ENCODE measurements at places on chromosomes 3 and 15.

DNA sequence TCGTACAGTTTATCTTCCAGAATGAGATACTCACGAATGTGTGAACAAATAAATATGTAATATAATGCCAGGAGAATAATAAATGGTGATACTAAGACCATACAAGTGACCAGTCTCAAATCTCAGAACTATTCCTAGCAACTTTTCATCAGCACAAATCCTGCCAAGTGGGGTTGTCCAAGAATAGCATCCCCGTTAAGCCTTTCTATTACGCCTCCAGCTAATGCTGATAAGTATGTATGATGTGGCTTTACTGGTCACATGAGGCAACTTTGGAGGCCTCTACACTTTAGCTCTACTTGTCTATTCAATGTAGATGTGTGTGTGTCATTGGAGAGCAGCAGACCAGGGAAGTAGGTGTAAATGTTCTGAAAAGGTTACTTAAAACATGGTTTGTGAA, 129.5 kb downstream of the KCNMB2 start:
- no peak for DNase-seq

- DNase-seq = no peak
Observed at GRCh38 chr15:85625856-85626255, 168.9 kb downstream of the KLHL25 start.

DNA sequence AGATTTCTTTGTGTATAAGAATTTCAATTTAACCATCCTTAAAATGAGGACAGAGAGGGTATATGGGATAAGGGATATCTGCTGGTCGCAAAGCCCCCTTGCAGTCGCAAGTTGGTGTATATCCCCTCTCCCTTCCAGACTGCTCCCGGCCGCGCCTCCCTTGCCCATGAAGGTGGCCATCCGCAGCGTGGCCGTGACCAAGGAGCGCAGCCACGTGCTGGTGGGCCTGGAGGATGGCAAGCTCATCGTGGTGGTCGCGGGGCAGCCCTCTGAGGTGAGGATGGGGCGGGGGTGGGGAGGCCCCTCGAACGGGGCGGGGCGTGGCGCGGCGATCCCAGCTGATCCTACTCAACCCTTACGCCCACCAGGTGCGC, 29.4 kb downstream of the NBEAL2 start:
- DNase-seq = no peak

GRCh38 chr3:64157150-64158035, 67.9 kb downstream of the PRICKLE2 start:
- no peak for DNase-seq

DNA sequence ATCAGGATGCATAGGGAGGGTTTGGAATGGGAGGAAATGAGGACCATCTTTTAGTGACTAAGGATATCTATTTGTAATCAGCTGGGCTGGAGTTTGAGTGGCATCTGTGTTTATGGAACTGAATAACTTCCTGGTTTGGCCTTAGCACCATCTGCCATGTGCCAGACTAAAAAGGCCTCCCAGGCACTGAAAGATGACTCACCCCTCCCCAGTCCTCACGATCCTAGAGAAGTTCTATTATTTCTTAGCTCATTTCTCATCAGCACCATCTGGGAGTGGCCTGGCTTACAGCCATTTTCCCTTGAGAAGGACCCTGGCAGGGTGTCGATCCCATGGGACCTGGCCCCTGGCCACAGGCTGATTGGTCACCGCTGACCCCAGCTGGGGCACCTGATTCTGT, 23.9 kb upstream of the CTXND1 start:
- peak; percentile 10 for DNase-seq

DNA sequence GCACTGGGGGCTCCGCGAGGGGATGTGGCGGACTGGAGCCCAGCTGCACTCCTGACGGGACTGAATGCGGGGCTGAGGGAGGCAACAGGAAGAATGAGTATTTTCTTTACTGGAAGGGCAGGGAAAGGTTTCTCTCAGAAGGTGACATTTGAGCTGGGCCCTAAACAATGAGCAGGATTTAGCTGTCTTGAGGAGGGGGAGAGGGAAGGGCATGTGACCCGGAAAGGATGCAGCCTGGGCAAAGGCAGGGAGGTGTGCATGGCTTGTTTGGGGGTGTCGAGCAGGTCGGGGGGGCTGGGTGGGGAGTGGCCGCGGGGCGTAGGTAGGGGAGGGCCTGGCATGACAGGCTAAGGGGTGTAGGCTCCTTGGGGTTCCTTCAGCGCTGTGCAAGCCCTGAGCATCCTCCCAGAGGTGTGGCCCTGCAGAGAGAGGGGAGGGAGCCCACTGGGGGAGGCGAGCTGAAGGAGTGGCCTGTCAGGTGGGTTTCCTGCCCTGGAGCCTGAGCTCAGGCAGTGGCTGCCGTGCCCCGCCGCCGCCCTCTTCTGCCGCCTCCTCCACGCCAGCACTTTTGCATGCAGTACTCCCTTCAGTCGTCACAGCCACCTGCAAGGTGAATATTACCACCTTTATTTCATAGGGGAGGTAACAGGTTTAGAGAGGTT, 17.2 kb upstream of the ANKDD1A start:
- no peak for DNase-seq

DNA sequence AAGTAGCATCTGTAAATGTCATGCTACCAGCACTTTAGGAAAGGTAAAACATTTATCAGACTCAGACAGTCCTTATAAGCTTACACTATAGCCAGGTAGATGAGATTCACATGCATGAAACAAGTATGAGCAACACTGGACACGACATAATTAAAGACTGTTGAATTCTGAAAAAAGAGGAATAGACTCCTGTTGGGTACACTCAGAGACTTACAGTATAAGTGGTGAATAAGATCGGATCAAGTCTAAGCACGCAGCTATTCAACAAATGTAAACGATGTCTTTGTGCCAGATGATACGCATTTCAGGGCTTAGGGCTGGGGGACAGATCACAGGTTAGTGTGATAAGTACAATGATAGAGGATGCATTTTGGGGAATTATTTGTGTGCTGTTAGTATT, 43.2 kb upstream of the SPPL2A start:
- peak; percentile 43 for DNase-seq

- no peak for DNase-seq
Observed at GRCh38 chr3:156688632-156689452, 14.5 kb downstream of the TIPARP start.

DNA sequence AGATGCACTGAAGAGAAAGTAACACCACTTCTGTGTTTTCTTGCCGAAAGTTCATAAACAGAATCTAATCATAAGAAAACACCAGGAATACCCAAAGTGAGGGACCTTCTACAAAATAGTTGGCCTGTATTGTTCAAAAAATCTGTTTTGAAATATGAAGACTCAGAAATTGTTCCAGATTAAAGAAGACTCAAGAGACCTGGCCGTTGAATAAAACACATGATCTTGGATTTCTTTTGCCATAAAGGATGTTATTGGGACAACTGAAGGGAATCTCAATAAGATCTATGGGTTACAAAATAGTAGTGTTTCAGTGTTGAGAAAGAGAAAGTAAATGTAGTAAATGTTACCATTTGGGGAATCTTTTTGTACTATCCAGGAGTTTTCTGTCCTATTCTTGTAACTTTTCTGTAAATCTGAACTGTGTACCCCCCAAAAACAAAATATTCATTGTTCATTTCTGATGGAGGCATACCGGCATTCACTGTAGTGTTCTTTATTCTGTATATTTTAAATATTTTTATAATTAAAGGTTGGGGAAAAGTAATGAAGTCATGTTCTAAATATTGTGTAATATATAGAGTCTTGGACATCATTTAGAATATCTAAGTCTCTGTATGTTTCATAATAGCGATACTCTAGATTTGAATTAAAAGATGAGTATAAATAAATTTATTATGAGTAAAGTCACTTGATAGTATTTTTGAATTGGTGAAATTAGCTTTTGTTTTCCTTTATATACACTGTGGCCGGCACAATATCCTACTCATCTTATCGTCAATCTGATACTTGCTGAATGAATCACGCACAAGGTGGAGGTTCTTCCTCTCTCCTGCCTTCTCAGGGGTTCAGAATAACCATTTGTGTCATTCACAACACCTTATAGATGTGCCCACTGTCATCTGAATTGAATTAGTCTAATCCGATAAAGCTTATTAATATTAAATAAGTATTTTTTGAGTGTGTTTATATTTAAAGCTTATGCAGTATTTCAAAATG, 66.7 kb downstream of the TRAK1 start:
- no peak for DNase-seq

GRCh38 chr3:172126741-172127140, 87.4 kb downstream of the FNDC3B start:
- no peak for DNase-seq

- no peak for DNase-seq
Observed at GRCh38 chr3:3305841-3306240, 126.3 kb upstream of the CRBN start.

DNA sequence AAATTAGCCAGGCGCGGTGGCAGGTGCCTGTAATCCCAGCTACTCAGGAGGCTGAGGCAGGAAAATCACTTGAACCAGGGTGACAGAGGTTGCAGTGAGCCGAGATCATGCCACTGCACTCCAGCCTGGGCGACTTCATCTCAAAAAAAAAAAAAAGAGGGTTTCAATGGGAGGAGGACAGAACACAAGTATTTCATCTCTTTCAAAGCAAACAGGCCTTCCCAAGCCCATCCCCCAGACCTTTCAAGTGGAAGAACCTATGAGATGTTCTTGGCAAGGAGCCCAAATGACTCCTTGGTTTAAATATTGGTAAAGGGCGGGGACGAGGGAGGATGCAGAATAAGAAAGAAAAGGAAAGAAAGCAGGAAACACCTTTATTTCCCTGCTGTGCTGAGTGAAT, 62.2 kb upstream of the MCF2L2 start:
- DNase-seq = peak; percentile 85

DNA sequence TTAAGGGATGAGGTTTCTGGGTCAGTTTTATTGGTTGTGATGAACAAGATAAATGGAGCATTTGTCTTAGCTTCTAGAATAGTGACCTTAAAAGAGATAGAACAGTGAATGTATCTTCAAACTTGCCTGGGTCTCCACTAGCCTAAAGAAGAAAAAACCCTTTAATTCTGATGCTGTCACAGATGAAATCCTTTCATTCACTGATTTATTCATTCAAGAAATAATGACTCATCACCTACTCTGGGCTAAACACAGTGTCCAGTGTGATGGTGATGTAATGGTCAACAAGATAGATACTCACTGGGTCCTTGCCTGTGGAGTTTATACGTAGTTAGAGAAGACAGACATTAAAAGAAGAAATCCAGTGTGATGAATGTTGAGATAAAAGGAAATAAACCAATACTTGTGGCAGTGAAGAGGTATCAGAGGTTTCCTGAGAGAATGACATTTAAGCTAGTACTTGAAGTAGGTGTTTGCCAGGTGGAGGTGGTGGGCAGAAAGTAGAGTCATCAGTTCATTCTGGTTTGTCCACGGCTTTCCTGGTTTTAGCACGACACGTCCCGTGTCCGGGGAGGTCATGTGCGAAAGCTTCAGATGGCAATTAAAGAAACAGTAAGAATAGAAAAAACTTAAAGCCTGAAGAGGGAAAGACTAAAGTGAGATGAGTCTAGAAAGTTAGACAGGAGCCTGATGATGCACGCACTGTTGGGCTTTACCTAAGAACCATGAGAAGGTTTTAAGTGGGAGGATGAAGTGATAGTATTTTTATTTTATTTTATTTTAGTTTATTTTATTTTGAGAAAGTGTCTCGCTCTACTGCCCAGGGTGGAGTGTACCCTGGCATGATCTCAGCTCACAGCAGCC, 18.5 kb downstream of the PAK2 start:
- no peak for DNase-seq

- DNase-seq = no peak
Observed at GRCh38 chr3:13174011-13174802, 101.0 kb upstream of the IQSEC1 start.

- DNase-seq = no peak
Observed at GRCh38 chr15:69919816-69920215, 177.9 kb downstream of the TLE3 start.

- no peak for DNase-seq
Observed at GRCh38 chr3:162647321-162647720, 1150.7 kb downstream of the OTOL1 start.

GRCh38 chr3:194344012-194344411, 7.1 kb downstream of the CPN2 start:
- DNase-seq = no peak

All from epithelial cell of prostate (primary cell).